ENCODE measurements at places on chromosomes 3 and 15.

- DNase-seq, result no peak
Measured at GRCh38 chr15:81596159-81596865, 222.3 kb upstream of the TMC3 start.

DNA sequence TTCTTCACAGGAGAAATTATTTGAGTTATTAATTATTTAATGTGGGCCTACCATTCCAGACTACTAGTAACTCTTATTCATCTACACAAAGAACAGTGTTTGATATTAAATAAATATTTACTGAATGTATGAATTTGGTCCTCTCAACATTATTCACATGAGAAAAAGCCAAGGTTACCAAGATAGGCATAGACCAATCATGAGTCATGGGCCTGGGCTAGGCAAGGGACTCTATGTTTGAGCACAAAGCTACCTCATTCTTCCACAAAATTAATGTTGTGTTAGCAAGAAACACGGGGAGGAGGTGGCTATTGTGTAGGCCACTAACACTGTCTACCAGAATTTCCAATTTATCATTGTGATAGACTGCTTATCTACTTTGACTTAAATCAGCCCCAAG, 115.7 kb downstream of the SERPINI1 start:
- DNase-seq, result no peak

DNA sequence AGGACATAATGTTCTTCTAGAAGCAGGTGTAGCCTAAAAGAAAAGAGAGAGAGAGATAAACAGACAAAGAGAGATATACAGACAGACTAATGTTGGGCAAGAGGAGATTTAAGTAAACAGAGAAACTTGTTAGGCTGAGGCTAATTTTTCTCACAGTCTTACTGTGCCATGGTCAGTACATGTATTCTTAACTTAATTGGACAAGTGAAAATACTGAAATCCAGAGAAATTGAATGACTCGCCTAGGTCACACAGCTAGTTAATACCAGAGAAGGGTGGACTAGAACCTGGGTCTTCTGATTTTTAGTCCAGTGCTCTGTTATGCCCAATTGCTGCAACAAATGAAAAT, 6.7 kb upstream of the ZNF609 start:
- no peak for DNase-seq

DNA sequence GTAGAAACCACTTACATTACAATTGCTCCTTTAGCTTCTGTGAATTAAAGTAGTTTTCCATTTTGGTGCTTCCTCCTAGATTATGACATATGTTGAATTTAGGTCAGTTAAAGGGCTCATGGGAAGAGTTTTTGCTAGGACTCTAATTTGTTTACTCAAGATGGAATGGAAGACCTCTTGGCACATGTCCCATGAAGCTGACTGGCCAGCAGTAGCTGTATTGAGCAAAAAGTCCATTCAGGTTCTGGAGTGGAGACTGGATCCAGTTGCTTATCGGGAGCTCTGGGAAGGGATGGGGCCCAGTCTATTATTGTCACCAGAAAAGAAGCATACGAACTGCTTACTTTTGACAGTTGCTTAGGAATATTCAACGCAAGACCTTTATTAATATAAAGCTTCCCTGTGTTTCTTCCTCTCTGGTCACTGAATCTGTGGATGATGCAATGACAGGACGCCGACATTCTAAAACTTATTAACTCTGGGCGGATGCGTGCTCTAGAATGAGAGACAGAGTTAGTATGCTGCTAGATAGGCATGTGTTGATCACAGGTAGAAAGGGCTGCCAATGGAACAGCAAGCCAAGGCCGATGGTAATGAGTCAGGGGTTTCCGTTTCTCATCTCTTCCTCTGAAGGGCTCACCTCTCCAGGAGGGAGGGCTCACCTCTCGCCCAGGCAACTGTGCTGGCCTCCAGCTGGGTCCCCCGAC, 155.8 kb downstream of the NR1D2 start:
- DNase-seq, result no peak

GRCh38 chr3:126880901-126881300, 102.0 kb upstream of the PLXNA1 start:
- no peak for DNase-seq

- no peak for DNase-seq
Measured at GRCh38 chr3:50171540-50172301, 16.6 kb downstream of the SEMA3F start.

GRCh38 chr15:74573987-74574386, 33.0 kb downstream of the ARID3B start:
- no peak for DNase-seq

- DNase-seq, result no peak
Measured at GRCh38 chr3:63571682-63572081, 80.8 kb upstream of the SNTN start.

DNA sequence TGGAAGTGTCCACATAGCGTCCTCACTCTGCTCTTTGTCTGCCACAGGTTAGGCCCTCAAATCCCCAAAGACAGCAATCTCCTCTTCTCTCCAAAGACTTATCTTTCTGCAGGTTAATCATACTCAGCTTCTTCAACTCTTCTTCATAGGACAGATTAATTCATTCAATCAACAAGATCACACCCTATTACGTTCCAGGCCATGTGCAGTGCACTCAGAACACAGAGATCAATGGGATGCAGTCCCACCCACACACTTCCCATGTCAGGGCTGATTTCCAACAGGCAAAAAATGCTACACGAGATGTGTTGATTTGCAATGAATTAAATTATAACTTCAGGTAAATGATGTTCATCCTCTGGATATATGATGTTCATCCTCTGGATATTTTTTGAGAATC, 33.5 kb upstream of the ZNF639 start:
- DNase-seq, result no peak

- DNase-seq, result peak; percentile 31
Measured at GRCh38 chr3:83523470-83524073, 1435.2 kb upstream of the CADM2 start.

GRCh38 chr3:194259982-194260766, 91.0 kb downstream of the CPN2 start:
- DNase-seq, result no peak
